ENCODE measurements at places on chromosomes 3 and 15. TPM values are rescaled to one million over a fixed set of nuclear protein-coding genes. Genes with fewer than 3 reads are reported as not detected.

The CAPN7 gene
- 25.5 TPM for total RNA-seq

The NMD3 gene
- total RNA-seq, result 44.7 TPM

The RTP1 gene
- not detected for total RNA-seq

The ATG7 gene
- 17.4 TPM for total RNA-seq

The FANCD2OS gene
- total RNA-seq, result not detected

The CPN2 gene
- not detected for total RNA-seq

Measured in A549 treated with DMSO at 1 μM for 4 hours (cell line).